Type B pancreatic cell (in vitro differentiated cells): ENCODE measurements at places on chromosomes 7 and 10. TPM values are rescaled to one million over a fixed set of nuclear protein-coding genes. Genes with fewer than 3 reads are reported as not detected.

The SPDYE2B gene
- not detected in 2 replicates for total RNA-seq

DNA sequence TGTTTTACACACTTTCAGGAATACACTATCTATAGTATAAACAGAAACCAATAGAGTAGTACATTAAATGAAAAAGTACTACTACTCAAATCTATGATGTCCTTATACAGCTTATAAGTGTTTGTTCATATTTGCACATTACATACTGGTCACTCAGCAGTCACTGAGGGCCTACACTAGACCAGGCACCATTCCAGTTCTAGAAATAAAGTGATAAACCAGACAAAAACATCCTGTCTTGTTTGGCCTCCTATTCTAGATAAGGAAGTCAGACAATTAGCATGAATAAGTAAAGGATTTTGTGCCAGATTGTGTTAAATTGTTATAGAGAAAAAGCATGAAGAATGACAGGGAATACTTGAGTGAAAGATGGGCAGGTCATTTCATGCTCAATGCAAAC is 219.0 kb downstream of the CRPPA start:
- no peak for DNase-seq

The TRIM4 gene
- total RNA-seq, result 13.0 and 15.8 TPM in 2 replicates

DNA sequence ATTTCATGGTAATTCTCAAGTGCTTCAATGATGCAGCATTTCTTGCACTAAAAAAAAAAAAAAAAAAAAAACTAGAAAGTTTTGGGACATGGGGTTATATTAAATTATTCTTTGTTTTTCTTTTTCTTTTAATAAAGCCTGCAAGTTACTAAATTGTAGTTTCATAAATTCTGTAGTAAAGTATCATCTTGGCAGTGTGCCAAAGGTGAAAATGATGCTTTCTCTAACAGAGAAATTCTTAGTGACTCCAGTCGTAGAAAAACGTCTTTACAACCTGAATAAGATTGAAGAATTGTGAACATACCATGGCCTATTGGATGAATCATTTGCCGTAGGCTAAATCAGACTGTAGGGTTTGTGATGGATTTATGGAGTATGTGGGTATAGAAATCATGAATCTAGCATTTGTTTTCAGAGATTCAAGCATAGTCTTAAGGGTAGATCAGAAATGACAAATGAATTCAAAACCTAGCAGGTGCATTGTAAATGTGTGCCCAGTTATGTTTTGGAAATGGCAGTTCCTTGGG is 27.1 kb downstream of the RBM17 start:
- no peak for DNase-seq

The HHEX gene
- total RNA-seq, result 6.6 and 6.7 TPM in 2 replicates

The NUDT1 gene
- total RNA-seq, result 25.1 and 32.2 TPM in 2 replicates

DNA sequence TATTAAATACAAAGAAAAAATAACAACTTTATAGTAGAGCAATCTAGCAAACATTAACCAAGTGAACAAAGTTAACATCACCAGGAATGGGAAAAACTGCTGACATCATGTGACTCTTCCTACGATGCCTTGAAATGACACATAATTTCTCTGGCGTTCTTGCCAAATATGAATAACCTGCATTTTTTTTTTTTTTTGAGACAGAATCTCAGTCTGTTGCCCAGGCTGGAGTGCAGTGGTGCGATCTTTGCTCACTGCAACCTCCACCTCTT is 126.5 kb upstream of the VKORC1L1 start:
- DNase-seq, result no peak

The OPALIN gene
- total RNA-seq, result not detected in 2 replicates

The STEAP4 gene
- 1.2 and 1.6 TPM in 2 replicates for total RNA-seq
